ENCODE measurements at places on chromosomes 4 and X.

DNA sequence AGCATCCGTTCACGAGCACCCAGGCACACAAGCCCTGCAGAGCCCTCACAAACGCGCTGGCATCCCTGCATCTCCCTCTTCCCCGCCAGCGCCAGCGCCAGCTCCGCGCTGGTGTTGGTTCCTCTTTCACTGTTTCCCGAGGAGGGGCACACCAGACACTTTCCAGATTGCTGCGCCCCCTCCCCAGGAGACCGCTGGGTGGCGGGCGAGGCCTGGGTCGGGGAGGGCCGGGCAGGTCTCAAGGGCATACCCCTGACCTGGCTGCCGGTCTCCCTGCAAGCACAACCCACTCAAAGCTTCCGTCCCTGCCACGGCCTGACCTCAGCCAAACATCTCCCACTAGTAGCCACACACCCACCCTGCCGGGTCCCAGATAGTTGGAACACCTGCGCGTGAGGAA lies 2.2 kb upstream of the NKX1-1 start:
- no peak for DNase-seq

DNA sequence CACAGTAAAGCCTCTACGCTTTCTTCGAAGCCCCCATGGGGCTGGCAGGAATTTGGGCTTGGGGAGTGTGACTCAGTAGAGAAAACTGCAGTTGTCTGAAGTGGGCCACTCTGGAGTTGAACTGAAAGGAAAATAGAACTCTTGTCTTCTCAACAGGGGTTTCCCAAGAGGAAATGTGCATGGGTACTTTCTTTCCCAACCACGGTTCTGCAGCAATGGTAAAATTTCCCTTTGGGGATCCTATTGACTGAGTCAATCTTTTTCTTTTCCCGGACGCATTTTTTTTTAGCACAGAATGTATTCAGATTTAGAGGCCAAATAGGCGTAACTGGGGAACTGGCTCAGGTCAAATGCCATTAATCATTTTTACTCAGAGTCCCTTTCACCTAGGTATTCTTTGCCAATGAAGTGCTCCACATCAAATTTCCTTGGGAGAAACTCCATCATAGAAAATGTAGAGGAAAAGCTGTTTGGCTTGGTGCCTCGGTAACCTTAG lies 269.3 kb downstream of the STIM2 start:
- no peak for DNase-seq

GRCh38 chr4:100797791-100798190 lies 280.0 kb upstream of the EMCN start:
- DNase-seq, result no peak

DNA sequence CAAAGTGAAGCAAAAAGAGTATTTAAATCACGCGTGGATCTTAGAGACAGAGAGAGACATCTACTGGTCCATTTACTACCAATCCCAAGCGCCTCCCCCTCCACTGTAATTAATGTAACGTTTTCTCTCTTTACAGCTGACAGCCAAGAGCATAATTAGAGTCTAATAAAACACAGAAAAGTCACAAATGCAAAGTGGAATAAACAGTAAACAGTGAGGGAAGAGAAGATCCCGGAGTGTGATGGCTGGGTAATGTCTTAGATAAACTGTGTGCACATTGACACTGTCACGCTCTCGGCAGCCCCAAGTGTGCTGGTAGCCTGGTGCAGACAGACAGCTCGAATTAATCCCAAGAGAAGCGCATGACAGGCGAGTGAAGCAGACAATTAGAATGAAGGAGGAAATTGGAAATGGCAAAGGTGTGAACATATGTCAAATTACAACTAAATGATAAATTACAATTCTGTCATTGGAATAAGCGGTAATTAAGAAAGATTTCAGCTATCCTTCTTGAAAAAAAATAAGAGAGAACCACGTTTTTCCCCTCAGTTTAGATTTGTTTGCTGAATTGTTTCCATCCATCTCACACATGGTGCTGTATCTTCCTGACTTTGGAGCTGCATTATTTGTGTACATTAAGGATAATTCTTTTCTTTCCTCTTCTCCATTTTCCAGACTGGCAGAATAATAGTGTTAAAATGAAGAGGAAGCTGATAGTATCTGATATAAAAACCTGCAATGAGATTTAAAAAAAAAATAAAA lies 100.1 kb downstream of the CXXC4 start:
- DNase-seq, result no peak

DNA sequence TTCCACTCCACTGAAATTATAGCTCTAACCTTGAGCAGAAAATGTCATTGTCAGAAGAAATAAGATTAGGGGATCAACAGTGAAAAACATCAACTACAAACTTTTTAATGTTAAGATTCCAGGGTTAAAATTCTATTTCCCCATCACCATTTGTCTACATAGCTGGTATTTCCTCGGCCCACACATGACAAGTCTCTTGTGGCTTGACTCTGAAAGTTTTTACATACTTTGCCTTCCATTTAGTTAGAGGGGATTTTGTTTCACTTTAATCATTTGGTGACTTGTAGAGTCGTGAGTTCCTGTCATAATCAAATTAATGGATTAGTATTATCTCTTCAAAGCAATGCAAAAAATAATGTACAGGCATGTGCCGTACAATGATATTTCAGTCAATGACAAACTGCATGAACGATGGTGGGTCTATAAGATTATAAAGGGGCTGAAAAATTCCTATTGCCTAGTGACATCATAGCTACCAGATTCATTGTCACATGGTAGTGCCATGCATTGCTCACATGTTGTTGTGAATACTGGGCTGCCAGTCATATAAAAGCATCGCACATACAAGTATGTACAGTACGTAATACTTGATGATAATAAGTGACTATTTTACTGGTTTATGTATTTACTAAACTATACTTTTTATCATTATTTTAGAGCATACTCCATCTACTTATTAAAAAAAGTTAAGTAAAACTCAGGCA lies 72.0 kb downstream of the ING2 start:
- no peak for DNase-seq

DNA sequence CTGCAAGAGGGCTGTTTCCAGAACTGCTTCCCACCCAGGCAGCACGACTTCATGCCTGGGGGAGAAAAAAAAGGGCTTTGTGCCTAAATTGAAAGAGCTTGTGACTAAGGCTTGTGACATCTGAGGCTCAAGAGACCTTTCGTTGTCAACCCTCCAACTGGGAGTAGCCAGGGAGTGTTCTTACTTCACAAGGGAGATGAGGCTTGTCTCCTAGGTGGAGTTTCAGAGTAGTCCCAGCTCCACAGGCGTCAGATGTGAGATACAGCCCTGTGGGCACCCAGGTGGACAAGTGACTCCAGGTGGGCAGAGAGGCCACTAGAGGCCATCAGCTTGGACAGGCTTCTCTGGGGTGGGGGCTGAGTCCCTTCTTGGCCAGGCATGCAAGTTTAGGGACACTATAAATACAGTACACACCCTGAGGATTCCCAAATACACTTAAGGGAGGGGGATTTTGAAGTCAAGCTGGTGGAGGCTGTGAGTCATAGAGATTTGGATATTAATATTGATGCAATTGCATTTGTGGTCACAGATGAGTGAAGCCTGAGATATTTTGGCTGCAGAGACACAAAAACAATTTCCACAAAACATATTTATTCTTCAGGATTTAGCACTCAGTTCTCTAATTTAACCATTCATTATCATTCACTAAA lies 40.1 kb upstream of the SETD7 start:
- no peak for DNase-seq

DNA sequence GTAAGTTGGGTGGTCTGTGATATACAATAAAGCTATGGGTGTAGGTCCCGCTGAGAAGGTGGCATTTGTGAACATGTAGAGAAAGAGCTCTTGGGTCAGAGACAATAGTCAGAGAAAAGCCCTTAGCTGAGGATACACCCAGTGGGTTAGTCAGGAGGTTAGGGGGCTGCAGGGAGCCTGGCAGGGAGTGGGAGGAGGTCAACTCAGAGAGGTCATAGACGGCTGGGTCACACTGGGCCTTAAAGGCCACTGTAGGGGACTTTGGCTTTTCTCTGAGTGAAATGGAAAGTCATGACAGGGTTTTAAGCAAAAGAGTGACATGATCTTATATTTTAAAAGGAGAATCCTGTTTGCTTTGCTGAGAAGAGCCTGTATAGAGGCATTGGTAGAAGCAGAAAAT lies 16.7 kb downstream of the MGST2 start:
- no peak for DNase-seq

GRCh38 chrX:24396236-24396930 lies 35.9 kb downstream of the SUPT20HL1 start:
- no peak for DNase-seq

DNA sequence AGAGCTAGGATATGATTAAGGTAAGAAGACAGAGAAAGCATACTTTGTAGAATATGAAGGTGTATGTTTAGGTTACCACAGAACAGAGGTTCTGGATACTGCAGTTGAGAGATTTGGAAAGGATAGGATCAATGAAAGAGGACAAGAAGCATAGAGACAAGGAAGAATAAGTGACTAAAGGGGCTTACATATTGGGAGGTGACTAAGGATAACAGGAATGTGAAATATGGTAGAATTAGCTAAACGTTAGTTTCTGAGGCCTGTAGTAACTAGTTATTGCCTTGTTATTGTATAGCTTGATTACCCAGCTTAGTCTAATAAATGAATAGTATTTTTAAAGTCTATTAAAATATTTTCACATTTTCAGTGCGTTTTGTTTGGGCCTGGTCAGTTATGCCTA lies 38.2 kb downstream of the CENPI start:
- no peak for DNase-seq

DNA sequence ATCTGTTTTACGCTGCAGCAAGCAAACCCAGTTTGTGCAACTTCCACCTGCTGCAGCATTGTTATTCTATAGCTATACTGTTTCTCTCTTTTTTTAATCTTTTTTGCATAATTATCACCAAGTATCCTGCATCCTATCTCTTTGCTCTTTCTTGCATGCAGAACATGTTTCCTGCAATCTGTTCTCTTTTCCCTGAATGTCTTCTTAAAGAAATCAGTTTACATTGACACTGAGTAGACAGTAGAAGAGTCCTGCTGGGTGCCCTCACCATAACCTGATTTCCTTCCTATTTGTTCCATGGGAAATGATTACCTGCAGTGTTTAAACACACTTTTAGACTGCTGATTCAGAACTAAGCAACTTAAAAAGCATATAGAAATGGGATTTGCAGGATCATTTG lies 964.7 kb downstream of the PCDH19 start:
- no peak for DNase-seq

DNA sequence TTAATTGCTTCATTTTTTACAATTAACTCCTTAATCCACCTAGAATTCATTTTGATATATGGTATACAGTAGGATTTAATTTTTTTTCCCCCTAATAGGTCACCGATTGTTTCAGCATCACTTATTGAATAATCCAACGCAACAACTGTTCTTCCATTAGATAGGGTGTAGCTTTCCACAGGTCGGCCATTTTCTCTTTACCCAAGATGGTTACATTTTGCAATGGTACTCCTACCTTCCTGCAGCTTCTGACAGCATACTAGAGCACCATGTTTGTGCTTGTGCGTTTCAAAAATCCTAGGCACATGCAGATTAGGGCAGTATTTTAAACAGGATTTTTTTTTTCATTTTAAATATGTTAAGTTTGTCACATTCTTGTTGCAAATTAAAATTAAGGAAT lies 2.3 kb downstream of the LINC00632 start:
- DNase-seq, result no peak

DNA sequence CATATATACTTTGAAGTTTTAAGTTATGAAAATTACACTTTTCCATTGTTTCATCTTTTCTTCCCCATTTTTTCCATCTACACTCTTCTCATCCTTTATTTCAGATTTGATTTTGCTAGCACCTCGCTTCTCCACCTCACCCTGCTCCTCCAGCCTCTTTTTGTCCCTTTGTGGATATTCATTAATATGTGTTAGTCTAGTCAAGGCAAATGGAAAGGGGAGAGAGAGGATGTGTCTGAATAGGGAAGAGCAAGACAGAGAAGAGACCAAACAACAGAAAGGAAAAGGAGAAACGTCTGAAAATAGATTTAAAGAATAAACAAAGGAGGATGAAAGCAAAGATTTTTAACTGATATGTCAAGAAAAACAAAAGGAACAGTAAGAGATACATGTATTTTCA lies 24.1 kb downstream of the GPM6A start:
- no peak for DNase-seq

DNA sequence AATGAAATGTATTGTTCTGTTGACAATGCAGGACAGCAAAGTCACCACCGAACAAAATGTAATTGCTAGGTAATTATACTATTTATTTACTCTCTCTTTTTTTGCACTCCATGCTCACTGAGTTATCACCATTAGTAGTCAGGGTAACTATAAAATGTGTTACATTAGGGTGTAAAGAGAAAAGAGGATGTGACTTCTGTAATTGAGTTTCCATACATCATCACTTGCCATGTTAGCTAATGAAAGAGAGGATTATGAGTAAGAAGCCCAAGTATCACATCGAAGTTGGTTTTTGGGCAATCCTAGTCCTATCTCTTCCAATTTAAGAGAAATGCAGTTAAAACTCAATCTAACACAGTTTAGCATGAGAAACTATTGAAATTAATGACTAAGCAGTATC lies 7.6 kb downstream of the ZXDA start:
- no peak for DNase-seq
